SK-N-SH (cell line): ENCODE measurements at places on chromosomes 5 and 9.

DNA sequence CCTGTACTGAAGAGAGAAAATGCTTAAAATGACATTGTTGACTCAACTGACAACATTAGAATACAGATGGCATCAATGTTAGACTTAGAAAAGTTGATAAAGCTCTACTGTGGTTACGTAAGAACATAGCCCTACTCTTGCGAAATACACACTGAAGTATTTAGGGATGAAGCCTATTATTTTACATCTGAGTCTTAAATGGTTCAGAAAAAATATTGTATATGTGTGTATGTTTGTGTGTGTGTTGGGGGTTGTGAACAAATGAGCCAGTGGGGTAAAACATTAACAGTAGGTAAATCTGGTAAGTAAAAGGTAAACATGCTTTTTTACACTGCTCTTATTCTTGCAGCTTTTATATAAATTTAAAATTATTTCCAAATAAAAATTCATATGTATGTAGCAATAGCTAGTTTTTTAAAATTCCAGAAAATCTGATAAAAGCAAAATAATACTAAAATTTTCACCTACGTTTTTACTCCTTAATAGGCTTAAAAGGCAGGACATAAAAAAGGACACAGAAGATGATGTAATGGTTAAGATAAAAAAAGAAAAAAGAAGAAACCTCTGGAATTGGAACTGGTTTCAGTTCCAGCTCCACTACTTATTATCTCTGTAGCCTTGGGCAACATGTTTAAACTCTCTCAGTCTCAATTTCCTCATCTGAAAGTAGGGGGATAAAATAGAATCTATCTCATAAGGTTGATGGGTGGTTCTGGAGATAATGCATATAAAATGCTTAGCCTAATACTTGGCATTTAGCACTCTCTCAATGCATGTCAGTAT lies 44.3 kb downstream of the GARNL3 start:
- DNase-seq, result peak; percentile 42

DNA sequence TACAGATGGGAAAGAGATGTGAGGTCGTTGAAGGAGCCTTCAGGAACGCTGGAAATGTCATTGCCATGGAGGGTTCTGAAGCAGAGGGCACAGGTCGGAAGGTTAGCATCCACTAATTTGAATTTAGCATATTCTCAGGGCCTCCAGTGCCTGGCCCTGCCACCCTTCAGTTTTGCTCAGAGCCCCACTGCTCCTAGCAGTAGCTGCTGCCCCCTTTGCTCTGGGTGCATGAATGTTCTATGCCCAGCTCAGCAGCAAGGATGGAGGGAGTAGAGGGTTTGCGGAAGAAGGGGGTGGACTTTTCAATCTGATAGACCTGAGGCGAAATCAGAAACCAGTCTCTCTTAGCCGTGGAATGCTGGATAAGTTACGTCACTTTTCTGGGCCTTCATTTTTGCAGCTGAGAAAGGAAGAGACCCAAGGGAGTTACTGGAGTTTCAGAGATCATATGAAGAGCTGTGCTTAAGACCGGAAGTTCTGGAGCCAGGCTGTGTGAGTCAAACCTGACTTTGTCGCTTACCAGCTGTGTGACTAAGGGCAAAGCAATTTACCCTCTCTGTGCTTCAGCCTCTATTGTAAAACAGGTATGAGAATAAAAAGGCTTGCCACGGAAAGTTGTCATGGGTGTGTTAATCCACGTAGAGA lies 133.2 kb upstream of the PANK3 start:
- DNase-seq, result no peak

- no peak for DNase-seq
These were observed 3.6 kb downstream of the PSMD5 start for GRCh38 chr9:120839146-120839545.

- peak; percentile 72 for DNase-seq
These were observed 215.5 kb downstream of the PDZD2 start for GRCh38 chr5:31854181-31855133.

GRCh38 chr5:121783700-121784099 lies 68.0 kb upstream of the FTMT start:
- DNase-seq, result no peak

GRCh38 chr9:108093773-108094675 lies 604.5 kb upstream of the KLF4 start:
- DNase-seq, result no peak

DNA sequence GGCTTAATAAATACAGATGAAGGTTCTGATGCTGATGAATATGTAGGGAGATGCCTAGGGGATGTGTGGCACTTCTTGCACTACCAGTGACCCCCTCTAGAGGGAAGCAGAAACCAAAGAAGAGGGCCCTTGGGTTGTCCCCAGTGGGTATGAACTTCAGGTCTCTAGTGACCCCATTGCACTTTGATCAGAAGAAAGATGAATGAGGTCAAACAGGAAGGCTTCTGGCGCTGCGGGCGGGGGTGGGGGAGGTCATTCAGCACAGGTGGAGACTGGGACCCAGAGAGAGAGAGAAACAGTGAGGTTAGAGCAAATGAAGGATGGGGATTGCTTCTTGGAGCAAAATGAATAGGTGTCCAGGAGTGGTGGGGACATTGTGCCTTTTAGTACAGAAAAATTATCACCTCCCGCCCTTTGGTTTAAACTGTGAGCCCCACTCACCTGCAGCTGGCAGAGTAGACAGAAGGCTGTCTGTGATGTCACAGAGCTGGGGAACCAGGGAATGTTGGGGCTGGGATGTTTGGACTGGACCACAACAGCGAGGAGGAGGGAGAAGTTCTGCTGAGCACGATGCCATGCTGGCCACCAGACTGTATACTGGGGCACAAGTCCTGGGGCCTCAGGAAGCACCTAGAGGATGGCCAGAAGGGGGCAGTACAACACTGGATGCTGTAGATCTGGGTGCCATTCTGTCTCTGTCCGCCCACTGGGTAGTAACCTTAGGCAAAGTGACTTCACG lies at the start of gene TEX48:
Gene TEX48, minus strand, starts transcription at position 599 of the 739 bp plus-strand sequence. CDS start 10,469 bp downstream, outside the sequence.
- peak; percentile 64 for DNase-seq

GRCh38 chr9:128771094-128771721 lies 519 bp downstream of the ZER1 start:
- no peak for DNase-seq

DNA sequence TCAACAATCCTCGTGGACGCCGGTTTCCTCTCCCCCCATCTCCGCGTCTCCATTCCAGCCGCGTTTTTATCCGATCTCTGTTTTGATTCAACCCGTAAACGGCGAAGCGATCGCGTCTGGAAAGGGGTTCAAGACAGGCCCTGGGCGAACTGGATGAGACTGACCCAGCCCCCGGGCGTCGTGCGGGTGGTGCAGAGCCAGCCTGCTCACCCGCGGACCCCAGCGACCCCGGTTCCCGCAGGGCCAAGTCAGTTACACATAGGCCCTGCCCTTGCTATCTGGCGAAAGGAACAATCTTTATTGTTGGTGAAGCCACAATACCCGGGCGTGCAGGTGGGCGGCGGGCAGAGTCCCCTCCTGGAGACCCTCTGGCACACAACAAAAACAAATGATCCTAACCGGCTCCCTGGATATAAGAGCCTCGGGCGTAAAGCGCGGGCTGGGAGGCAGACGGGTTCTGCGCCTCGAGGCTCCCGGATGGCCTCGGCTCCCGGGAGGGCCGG lies 1.8 kb downstream of the TLX3 start:
- DNase-seq, result no peak

- DNase-seq, result no peak
These were observed 214.2 kb downstream of the SPATA31D1 start for GRCh38 chr9:82202808-82203207.

- no peak for DNase-seq
These were observed 83.7 kb upstream of the FCN2 start for GRCh38 chr9:134796882-134797281.

DNA sequence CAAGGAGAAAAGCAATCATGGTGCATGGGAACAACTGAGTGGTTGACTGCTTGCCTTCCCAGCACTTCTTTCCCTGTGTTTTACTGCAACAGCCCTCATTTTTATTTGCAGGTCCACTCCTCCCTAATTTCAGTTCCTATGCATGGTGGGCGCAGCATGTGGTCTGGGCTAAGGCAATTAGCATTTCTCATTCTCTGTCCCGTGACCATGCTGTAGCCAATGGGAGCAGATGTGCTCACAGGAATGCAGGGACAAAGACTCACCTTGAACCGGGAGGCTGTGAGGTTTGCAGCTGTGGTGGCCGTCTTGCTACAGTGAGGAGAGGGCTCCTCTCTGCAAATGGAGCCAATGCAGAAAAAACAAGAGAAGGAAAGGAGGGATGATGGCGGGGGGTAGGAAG lies 315.5 kb downstream of the SLIT3 start:
- no peak for DNase-seq

DNA sequence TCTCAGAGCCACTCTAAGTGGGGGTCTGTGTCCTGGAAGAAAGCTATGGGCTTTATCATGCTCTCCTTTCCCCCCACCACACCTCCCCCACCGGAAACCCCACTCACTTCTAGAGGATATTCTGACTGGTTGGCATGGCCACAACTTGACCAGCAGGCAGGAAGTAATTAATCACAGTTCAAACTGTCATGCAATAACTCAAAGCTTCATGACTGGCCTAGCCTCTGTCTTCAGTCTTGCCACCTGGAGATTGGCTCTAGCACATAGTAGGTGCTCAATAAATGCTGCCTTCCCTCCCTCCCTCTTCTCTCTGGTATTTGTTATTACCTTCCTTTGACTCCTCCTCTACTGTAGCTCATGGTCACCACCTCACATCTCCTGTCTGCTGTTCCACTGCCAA lies 124.7 kb downstream of the GABBR2 start:
- no peak for DNase-seq

- DNase-seq, result no peak
These were observed 1.3 kb upstream of the ACTL7A start for GRCh38 chr9:108860764-108861163.

- peak; percentile 80 for DNase-seq
These were observed 601 bp upstream of the FAF2 start for GRCh38 chr5:176447591-176447977.

DNA sequence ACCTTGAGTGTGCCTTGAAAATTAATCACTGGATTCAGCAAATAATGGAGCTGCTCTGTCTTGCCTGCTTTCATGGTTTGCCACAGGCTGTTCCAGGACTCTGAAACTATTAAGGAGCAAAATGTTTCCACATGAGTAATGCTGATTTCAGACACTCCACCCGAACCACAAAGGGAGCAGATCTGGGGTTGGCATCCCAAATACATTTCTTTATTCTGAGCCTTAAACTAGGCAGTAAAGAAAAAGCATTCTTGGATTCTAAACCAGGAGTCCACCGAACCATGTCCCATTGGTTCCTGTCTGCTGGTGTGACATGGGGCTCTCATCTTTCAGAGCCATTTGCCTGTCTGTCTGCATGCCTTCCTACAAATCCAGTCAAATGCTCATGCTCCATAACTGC lies 10.1 kb upstream of the C1QTNF3 start:
- DNase-seq, result no peak

- DNase-seq, result no peak
These were observed 7.8 kb downstream of the PHYHD1 start for GRCh38 chr9:128928624-128929023.

- DNase-seq, result no peak
These were observed 16.5 kb upstream of the RLN2 start for GRCh38 chr9:5321058-5321457.

DNA sequence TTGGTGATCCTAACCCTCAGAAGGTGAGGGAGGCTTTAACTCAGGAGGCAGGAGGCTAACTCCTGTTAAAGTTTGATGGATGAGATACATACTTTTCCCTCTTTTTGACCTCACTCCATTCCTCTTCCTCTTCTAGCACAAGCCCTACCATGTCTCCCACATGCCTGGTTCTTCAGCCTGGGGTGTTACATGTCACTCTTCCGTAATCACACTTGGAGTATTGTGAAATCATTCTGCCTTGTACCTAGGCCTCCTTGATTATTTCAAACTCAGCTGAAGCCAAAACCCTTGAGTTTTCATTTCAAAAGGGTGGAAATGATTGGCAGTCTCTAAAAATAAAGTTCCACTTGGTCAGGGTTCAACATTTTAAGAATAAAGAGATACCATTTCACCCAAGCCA lies 1.8 kb downstream of the PLAC8L1 start:
- DNase-seq, result no peak

GRCh38 chr5:178442405-178443257 lies 147.6 kb downstream of the COL23A1 start:
- DNase-seq, result no peak

- DNase-seq, result no peak
These were observed 32.8 kb upstream of the TGFBI start for GRCh38 chr5:135995976-135996375.

DNA sequence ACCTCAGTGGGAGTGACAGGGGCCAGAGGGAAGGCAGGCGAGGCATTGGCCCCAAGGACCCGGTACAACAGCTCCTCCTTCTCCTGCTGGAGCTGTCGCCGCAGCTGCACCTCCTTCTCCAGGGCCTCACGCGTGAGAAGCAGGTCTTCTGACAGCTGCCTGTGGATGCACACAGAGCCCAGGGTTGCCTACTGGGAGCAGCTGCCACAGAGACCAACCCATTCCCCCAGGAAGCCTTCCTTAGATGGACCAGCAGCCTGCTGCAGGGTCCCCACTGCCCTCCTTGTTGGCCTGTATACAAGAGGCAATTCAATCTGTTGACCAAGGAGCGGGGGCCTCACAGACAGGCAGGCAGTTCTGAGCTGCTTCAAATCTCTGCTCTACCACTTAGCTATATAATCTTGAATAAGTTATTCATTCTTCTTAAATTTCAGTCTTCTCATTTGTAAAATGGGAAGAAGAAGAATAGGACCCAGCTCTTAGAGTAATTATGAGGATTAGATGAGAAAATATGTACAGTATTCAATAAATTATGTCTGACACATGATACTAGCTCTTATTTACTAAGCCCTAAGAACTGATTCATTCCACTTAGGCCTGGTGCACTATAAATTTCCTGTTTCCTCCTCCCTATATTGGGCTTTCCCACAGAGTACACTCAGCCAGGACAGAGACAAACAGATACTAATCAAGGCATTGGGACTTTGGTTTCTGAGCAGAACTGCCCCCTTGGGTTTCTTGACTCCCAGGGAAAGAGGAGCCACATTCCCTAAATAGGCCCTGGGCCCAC lies 26.1 kb upstream of the ANXA6 start:
- DNase-seq, result no peak

GRCh38 chr9:116860509-116861120 lies 173.5 kb downstream of the TRIM32 start:
- peak; percentile 64 for DNase-seq

DNA sequence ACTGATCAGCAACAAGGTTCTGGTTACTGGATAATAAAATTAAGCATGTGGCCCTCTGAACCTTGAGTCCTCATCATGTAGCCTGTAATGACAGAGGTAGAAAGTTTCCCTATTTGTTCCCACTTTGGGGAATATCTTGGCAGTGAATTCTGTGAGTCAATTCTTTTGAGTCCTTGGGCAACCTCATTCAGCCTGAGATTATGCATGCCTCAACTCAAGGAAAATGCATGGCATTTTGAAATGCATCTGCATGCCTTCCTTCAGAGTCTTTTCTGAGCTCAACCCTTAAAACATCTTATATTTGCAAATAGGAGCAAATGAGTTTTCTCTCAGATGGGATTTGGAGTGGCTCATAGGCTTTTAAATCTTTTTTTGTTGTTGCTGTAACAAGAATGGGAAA lies 218.1 kb upstream of the CD180 start:
- DNase-seq, result no peak

DNA sequence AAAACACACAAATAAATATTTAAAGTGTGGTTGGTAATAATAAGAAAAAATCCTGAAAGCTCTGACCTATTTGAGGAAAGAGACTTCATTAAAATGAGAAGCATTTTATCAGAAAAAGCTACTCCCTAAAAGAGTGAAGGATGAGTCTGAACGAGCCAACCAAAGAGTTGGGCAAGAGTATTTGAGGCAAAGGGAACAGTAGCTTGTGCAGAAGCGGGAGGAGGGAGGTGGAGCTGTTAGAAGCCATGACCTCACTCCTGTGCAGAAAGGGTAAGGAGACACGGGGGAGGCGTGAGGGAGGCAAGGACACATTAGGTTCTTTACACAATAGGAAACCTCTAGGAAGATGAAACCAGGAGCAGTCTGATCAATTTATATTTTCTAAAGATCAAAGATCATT lies 29.4 kb downstream of the SH3RF2 start:
- DNase-seq, result no peak
